ENCODE measurements at places on chromosomes 1 and 21.

DNA sequence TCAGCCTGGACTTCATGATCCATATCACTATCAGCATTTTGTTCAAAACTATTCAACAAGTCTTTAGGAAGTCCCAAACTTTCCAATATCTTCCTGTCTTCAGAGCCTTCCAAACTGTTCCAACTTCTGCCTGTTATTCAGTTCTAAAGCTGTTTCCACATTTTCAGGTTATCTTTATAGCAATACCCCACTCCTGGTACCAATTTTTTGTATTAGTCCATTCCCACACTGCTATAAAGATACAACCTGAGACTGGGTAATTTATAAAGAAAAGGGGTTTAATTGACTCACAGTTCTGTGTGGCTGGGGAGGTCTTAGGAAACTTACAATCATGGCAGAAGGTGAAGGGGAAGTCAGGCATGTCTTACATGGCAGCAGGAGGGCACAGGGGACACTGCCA lies 18.3 kb upstream of the DNAH14 start:
- no peak for DNase-seq

DNA sequence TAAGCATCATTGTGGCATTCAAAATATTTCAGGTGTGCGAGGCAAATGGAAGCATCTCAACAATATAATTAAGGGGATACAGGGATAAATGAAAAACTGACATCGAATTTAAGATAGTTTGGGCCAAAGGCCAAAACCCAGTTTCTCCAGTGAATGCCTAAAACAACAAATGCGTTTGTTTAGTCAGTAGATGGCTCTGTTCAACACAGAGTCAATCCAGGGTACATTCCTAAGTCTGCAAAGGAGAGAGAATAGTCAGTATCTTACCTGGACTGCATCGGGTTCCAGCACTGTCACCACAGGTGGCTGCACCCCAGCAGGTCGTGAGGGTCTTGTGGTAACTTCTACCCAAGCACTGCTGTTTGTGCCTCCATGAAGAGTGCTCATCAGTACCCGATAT lies 321.1 kb downstream of the KCTD3 start:
- DNase-seq, result no peak

DNA sequence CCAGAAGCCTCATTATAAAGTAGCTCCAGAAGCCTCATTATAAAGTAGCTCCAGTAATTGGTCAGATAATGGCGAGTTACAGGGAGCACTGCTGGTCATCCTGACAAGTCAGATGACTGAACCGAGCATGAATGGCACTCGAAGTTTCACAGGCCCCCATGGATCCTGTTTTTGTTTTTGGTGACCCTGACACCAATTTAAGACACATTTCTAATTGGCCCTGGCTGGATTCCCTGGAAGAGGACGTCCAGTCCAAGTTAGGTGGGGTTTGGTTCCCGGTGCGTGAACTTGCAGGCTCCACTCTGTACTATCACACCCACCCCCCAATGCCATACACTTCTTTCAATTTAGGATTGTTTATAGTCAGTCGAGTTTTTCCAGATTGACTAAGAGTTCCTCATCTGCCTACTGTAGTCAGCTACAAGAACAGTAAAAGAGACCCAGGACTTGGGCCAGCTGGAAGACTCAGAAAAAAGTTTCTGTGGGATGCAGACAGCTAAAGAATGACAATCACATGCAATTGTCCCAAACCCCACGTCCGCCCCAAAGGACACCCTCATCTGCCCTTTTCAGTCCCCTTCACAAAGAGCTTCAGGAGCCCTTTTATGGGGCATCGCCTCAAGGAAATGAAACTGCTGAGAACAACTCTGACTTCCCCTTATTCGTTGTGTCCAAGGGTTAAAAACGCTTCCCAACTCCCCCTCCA lies 2.7 kb downstream of the DHRS3 start:
- DNase-seq, result no peak

DNA sequence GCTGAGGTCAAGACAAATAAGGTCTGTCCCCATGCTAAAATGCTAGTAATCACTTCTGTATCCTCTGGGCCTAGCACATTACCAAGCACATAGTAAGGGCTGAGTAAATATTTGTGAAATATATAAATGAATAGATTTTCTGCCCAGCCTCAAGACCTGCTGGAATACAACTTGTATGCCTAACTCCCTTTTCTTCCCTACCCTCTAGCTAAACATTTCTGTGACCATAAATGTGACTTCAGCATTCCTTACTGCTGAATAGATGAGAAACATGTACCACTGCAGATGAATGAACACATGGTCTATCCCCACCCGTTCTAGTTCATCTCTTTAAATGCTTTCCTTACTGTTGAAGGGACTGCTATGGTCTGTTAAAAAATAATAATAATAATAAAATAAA lies 209.0 kb upstream of the HOOK1 start:
- no peak for DNase-seq

DNA sequence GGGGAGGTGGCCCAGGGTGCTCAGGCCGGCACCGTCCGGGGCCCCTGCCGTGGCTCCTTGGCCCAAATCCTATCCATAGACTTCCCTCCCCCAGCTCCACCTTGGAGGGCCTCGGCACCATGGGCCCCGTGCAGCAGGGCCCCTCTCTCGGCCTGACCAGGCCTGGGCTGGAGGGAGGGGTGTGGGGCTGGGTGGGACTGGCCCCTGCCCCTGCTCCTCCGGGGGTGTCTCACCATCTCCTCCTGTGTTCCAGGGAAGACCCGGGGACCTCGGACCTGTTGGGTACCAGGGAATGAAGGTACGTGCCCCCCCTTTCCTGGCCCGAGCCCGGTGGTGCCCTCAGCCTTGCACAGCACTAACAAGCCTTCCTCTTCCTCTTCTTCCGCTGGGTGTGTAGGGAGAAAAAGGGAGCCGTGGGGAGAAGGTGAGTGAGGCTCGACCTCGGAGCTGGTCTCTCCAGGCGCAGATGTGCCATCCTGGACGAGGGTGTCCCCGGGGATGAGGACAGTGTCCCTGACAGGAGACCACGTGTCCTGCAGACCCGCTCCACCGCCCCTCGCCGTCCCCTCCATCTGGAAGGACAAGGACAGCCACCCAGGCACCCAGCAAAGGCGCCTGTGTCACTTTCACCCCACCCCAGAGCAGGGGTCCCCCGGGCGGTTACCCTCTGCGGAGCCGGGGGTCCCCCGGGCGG lies 7.9 kb downstream of the COL6A1 start:
- no peak for DNase-seq

- no peak for DNase-seq
These were observed 27.5 kb upstream of the ATF3 start for GRCh38 chr1:212581034-212581433.

GRCh38 chr1:114316204-114316603 lies 162.5 kb upstream of the SYT6 start:
- no peak for DNase-seq

DNA sequence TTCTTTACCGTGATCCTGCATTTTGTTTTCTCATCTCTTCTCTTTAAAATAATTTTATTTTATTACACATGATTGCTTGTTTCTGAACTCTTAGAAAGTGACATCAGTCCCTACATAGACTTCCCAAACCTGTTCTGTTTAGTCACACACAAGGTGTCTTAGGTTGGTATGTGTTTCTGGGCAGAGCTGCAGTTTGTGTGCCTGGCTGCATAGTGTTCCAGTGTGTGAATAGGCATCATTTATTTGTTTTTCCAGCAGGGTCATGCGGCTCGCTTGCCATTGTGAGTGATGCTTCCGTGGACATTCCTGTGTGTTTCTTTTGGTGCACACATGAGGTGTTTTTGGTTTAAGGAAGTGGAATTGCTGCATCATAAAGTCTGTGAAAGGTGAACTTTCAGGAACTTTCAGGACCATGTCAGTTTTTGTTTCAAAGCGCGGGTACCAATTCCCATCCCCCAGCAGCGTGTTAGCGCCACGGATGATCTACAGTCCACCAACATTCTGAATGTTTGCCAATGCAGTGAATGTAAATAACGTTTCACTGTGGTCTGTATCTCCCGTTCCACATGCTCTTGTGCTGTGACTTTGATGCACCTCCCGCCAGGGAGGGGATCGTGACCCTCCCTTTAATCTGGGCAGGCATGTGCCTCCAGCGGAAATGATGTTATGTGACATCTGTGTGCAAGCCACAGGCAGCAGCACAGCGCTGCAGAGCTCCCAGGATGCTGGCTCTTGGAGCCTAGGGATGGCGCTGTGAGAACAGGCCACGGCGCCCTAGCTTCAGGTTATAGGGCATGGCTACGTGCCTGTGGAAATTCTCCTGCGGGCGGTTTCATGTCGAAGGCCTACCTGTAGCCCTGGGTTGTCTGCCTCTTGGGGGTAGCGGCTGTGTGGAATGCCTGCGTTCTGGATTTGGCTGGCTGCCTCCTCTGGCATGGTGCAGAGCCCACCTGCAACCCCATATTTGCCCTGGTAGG lies 144.6 kb upstream of the COL6A1 start:
- no peak for DNase-seq

DNA sequence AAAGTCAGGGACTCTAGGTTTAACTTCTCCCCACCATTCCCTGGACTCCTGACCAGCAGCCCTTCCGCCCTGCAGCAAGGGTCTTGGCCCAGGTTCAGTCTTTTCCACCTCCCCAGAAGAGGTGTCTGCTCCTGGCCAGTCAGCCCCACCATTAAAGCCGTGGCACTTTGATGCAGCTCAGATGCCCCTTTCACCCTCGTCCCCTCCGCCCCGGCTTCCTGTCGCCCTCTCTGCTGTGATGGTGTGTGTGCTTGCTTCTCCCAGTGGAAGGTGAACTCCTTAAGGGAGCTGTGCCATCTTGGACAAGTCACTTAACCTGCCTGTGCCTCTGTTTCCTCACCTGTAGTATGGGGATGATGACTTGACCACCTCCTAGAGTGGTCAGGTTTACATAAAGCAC lies 17.8 kb upstream of the TTC4 start:
- no peak for DNase-seq

DNA sequence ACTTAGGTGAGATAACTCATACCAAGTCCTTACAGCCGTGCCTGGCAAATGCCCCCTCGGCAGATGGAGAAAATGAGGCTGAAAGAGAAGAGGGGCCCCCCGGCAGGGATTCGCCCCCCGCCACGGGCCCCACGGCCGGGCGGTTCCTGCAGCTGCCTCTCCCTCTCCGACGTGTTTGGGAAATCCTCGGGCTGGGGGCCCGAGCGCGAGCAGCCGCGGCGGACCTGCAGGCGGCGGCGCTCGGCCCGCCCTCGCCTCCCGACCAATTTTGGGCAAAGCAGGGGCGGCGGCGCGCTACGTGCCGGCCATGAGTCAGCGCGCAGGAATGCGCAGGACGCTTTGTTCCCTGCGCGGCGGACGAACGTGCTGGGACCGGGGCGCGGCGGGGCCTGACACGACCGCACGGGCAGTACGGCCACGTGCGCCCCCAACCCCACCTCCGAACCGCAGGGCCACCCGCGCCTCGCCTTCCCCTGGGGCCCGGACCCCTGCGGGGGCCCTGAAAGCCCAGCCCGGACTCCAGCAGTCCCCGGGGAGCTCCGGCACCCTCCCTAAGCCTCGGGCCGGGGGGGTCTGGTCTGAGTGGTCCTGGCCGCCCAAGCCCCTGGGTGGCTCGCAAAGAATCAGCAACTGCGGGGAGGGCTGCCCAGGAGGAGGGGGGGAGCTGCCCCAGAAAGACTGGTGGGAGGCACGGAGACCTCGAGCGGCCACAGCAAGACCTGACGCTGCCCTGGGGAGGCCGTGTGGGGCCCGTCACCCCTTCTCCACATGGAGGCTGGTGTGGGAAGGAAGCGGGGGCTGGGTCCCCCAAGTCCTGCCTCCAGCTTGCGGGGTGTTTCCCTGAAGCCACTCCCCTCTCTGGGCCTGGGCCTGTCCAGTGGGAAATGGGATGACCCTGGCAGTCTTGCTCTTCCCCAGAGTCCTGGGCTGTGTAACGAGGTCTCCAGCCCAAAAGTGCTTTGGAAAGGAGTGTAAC lies 11.9 kb upstream of the EDN2 start:
- no peak for DNase-seq

- no peak for DNase-seq
These were observed 198.4 kb upstream of the PTGFR start for GRCh38 chr1:78292361-78292760.

- DNase-seq, result no peak
These were observed 239.9 kb upstream of the TMEM51 start for GRCh38 chr1:14913482-14914177.

DNA sequence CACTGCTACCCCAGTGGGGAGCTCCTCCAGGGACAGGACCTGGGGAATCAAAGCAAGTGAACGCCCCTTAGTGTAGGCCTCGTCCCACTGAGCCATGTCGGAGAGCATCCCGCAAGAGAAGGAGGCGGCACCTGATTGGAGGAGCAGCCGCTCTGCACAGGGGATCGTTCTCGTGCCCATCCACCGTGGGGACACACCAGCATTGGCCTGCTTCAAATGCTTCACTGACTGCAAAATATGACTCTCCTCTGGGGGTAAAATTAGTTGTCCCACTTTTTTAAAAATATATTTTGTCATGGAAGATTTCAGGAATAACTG lies 111.0 kb downstream of the PDE9A start:
- DNase-seq, result no peak

DNA sequence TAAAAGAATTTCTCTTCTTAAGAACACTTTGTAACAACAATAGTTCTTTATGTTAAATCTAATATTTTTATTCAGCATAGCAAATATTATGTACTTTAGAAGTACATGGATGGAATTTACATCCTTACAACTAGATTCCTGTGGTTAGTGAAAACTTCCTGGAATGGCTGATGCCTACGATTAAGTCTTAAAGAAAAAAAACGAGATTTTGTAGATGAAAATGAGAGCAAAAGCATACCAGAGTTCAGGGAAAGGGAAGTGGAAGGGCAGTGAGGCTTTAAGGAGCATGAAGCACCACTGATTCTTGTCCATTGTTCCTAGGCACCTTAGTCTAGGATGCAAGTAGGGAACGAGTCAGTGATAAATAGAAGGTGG lies 26.7 kb downstream of the CFH start:
- no peak for DNase-seq

DNA sequence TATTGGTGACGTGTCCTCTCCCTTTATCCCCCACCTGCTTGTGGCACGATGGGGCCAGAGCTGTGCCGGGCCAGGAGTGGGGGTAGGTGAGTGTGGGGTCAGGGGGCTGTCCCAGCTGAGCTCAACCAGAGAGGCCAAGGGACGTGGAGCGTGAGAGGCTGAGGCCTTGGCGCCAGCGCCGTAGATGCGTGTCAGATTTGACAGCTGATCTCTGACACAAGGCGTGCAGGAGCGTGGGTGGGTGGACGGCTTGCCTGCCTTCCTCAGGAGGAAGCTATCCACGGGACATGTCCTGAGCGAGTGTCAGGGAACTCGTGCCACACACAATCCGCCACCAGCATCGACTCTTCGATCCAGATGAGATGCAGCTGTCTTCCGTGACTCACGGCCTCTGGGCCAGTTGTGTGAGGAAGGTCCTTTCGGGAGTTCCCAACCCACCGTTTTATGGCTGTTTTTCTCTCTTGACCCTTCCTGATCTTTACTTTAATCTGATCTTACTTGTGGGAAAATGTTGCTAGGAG lies 56.7 kb downstream of the SPSB1 start:
- no peak for DNase-seq
